Upper lobe of left lung (tissue), 6 donors: ENCODE measurements at places on chromosomes 2 and 18. TPM values are rescaled to one million over a fixed set of nuclear protein-coding genes. Genes with fewer than 3 reads are reported as not detected.
A peak's percentile ranks its signal among the peaks of the same experiment; 100 is the strongest.

Gene DCDC2C
- total RNA-seq = not detected

Gene SLC23A3
- total RNA-seq = 2.5 TPM

DNA sequence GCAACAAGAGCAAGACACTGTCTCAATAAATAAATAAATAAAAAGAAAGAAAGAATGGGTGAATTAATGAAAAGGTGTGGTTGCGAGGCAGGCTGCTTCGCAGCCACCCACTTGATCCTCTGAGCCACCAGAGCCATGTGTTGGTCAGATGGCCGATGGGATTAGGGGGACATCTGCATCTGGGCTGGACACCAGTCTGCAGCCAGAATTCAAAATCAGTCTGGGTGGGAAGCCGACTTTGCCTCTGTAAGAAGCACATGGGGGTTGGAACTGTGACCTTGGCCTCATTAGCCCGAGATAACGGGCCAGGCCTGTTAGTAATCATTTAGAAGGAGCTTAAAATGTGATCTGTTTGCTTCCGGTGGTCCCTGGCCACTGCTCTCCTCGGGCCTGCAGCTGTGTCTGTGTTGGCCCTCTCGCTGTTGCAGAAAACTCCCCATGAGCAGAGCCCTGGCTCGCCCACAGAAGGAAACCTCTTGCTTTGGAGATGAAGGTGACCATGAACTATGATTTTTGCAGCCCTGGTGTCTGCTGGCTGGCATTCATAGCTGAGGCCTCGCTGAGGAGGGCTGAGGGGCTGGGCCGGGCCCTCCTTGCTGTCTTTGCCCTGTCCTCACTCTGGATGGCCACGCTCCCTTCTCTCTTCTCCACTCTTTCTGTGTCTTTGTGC lies 94.4 kb downstream of the DYSF start:
- no peaks in the 10 kb centered on the region for H3K27me3 ChIP-seq
- peaks cover 14% of the 10 kb centered on the region for H3K4me1 ChIP-seq
- peaks cover 31% of the 10 kb centered on the region for H3K36me3 ChIP-seq
- H3K27ac ChIP-seq = no peak overlapping the region
- no peak for DNase-seq

DNA sequence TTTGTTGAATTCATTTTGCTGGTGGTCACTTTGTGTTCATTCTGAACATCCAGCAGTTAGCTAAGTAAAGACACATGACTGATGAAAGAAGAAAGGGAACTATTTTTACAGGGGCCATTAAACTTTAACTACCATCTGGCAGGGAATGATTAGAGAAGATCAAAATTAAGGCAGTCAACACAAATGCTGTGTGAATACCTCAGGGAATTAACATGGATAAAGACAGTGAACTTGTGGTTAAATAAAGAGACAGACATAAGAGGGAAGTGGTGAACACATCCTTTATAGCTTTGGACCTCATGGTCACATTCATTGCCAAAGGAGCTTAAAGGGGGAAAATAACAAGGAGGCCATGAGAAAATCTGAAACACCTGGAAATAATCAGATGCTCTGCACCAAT lies 52.6 kb upstream of the ATP5MC3 start:
- no peaks in the 10 kb centered on the region for H3K4me1 ChIP-seq
- no peaks in the 10 kb centered on the region for H3K36me3 ChIP-seq
- no peak for DNase-seq

DNA sequence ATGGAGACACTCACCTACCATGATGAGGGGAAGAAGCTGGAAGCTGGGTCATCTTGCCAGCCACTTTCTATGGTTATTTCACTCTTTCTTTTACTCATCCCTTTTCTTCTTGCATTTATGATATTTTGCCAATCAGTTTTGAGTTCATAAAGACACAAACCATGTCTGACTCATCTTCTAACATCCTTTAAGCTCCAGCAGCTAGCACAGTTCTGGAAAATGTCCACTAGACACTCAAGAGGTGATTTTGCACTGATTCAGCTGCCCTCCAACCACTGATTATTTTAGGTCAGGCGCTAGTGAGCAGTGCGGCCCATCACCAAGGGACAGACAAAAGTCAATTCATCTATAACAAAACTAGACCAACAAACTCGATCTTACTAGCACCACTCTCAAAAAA lies 537.1 kb upstream of the ID2 start:
- H3K27ac ChIP-seq = no peak overlapping the region
- no peak overlapping the region for H3K4me3 ChIP-seq
- DNase-seq = no peak
- no peaks in the 10 kb centered on the region for H3K27me3 ChIP-seq
- H3K4me1 ChIP-seq = no peaks in the 10 kb centered on the region

DNA sequence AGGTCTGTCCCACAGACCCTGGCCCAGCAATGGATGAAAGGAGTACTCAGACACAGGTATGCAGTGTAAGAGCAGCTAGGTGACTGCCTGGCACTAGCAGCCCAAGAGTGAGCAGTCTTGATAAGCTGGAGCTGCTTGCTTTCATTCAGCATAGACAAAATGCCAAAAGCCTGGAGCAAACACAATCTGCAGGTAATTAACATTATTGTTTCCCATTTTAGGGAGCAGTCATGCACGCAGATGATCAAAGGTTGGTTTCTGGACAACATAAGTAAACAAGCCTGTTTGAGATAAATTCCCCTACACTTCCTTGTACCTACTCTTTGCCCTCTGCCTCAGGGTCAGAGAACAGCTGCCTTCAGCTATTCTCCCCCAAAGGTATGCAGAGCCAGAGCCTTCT lies 73.7 kb upstream of the MSTN start:
- no peaks in the 10 kb centered on the region for H3K4me1 ChIP-seq
- no peak for DNase-seq
- no peaks in the 10 kb centered on the region for H3K36me3 ChIP-seq
- H3K27me3 ChIP-seq = no peaks in the 10 kb centered on the region

Gene DRC1
- 4.1 TPM for total RNA-seq

GRCh38 chr2:165535471-165535870 lies 66.0 kb downstream of the CSRNP3 start:
- H3K27me3 ChIP-seq = no peaks in the 10 kb centered on the region
- H3K27ac ChIP-seq = no peak overlapping the region
- H3K36me3 ChIP-seq = no peaks in the 10 kb centered on the region
- H3K4me1 ChIP-seq = no peaks in the 10 kb centered on the region

Gene GTF3C2
- total RNA-seq = 43.9 TPM

Gene IL36G
- not detected for total RNA-seq

DNA sequence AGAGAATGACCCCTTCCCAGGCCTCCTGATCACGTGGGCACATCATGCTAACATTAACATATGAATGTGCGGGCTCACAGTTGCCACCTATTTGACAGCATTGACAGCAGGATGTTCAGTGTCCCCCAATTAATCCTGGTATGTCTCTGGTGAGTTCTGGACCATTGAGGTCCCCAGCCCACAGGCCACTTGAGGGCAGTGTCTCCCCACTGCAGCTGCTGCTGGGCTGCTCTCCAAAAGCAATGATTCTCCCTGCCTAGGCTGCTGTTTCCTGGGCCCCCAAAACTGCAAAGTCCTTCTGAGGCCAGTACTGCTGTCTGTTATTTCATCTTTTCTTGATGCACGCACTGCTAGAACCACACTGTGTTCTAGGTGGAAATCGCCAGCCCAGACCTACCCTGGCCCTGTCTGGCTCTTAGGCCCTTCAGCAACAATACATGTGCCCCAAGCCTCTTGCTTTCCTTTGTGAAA lies 52.7 kb upstream of the MAPK4 start:
- no peak for DNase-seq
- no peak overlapping the region for H3K27ac ChIP-seq
- no peak overlapping the region for H3K4me3 ChIP-seq
- H3K27me3 ChIP-seq = no peaks in the 10 kb centered on the region
- no peaks in the 10 kb centered on the region for H3K36me3 ChIP-seq
- H3K4me1 ChIP-seq = no peaks in the 10 kb centered on the region

Gene CTLA4
- total RNA-seq = 1.0 TPM

GRCh38 chr18:3970929-3971328 lies 484.2 kb downstream of the DLGAP1 start:
- DNase-seq = no peak
- no peaks in the 10 kb centered on the region for H3K27me3 ChIP-seq
- no peaks in the 10 kb centered on the region for H3K36me3 ChIP-seq
- H3K4me3 ChIP-seq = no peak overlapping the region
- no peak overlapping the region for H3K27ac ChIP-seq

GRCh38 chr18:11885278-11885947 lies 22.7 kb downstream of the MPPE1 start:
- H3K36me3 ChIP-seq = peaks cover 31% of the 10 kb centered on the region
- H3K27ac ChIP-seq = no peak overlapping the region
- no peak overlapping the region for H3K4me3 ChIP-seq
- H3K4me1 ChIP-seq = peaks cover 22% of the 10 kb centered on the region
- peak; percentile 80 for DNase-seq

Gene RNF125
- total RNA-seq = 5.6 TPM

DNA sequence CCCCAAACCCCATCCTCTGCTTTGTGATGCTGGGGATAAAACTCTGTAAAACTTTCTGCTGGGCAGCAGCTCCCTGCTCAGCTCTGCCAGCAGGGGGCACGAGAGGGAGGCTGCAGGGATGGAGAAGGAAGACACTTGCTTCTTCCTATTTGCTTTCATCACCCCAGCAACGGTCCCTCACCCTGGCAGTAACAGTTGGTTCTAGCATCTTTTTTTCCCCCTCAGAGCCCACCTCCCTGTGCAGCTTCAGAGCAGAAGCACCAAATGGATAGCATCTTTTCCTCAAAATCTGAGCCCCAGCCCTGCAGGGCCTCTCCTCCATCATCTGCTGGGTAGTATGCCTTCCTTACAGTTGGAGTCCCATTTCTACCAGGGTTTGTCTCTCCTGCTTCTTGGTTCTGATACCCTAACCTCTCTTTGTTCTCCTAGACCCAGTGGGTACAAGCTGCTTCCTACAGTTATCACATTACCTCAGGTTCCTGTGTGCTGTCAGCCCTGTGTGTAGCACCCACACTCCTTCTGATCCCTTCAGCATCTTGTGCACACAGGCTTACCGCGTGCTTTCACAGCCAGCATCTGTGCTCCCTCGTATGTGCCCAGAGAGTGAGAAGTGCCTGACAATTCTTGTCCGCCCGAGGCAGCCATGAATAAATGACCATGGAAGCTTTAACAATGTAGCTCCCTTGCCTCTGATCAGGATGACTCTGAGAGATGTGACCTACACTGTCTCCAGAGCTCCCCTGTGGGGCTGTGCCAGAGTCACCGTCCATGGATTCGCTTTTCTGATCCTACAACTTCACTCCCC lies 14.5 kb downstream of the CKAP2L start:
- peak; percentile 75 for DNase-seq
- no peaks in the 10 kb centered on the region for H3K27me3 ChIP-seq
- H3K4me1 ChIP-seq = no peaks in the 10 kb centered on the region
- H3K27ac ChIP-seq = no peak overlapping the region
- no peak overlapping the region for H3K4me3 ChIP-seq
- H3K36me3 ChIP-seq = no peaks in the 10 kb centered on the region

Gene MC5R
- total RNA-seq = not detected

DNA sequence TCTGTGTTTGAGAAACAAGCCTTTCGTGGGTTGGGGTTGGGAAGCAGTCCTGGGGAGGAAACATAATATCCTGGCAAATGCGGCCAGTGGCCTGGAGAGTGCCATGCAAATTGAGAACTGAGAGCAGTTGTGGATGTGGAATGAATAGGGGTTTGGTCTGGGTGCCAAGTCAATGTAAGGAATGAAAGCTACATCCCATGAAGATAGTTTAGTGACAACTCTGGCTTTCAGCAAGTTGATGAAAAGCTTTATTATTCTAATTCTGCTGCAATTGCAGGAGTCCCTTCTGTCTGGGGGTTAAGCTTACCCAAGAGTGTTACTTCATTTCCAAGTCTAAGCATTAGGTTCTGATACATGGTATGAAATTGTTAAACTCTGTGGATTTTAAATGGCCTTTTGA lies 771.6 kb downstream of the DPP10 start:
- H3K4me1 ChIP-seq = no peaks in the 10 kb centered on the region
- H3K27ac ChIP-seq = no peak overlapping the region
- H3K4me3 ChIP-seq = no peak overlapping the region
- H3K36me3 ChIP-seq = no peaks in the 10 kb centered on the region
- DNase-seq = no peak
